DMS53 (cell line): ENCODE measurements at places on chromosomes 3 and 15.

DNA sequence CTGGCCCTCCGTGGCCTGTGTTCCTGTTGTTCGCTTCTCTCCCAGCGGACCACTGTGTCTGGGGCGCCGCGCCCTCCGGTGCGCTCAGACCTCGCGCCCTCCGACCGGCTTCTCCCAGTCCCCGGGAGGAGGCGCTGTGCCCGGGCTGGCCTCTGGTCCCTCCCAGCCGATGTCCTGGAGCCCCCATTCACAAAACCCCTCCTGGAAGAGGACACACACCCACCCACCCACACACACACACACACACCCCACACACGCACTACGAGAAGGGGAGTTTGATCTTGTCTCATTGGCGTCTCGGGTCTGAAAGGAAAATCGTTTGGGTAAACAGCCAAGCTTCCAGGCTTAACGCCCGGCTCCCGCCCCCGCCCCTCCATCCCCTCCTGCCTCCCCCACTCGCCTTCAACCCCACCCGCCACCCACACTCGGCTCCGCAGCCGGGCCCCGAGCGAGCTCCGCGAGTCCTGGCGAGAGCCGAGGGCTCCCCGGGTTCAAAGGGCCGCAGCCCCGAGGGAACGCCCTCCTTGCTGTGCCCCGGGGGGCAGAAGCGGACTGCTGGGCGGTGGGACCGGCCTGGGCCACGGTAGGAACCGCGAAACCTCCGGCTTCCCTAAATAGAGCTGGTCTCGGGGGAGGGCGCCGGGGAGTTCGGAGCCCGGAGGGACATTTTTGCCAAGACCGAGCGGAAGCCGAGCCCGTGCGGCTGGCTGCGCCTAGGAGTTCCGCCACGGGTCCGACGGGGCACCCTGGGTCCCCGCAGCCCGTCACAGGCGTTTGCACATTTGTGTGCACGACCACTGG lies 23.6 kb downstream of the NR2F2 start:
- no peak for DNase-seq

DNA sequence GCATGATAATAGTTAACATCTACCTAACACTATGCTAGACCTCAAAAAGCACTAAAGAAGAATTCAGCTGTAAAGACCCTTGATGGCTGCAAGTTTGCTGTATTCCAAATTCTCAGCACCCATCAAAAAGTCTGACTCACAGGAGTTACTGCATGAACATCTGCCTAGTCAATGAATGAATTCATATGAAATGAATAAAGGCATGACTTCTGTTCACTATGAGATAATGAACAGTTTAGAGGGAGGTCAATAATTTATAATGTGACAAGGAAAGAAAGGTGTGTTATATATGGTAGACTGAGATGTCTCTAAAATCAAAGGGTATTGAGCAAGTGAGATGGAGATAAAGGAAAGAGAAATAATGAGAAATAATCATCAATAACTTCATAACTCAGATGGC lies 508.2 kb upstream of the TGFBR2 start:
- no peak for DNase-seq

DNA sequence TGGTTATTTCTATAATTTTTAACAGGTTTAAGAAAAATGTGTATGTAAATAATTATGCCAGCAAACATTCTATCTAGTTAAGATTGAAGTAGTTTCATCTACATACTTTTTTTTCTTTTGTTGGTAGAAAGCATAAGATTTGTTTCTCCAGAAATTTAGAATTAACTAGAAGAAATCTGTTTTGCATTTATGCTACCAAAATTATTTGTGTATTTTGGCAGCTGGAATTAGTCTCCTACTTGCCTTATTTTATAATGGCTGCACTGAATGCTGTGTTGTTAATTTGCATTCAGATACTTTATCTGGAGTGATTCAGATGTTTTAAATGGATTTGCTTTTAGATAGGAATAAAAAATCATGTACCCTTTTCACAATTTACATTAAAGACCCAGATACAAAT lies 100.2 kb upstream of the NAALADL2 start:
- no peak for DNase-seq

DNA sequence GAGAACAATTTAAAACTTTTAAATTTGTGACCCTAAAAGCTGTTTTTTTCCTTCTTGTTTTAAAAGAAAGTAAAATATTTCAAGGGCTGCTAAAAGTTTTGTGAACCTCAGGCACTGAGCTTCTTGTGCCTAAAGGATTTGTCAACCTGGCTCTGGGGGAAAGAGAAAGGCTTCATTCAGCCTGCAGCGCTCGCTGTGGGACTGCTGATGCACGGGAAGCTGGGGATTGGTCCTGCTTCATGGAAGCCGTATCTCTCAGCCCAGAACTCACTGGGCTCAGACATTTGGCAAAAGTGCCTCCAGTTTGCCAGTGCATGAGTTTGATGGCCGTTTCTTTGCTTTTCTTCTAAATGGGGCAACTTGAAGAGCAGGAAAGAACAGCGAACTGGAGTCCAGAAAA lies 30.8 kb downstream of the TPRG1 start:
- no peak for DNase-seq

DNA sequence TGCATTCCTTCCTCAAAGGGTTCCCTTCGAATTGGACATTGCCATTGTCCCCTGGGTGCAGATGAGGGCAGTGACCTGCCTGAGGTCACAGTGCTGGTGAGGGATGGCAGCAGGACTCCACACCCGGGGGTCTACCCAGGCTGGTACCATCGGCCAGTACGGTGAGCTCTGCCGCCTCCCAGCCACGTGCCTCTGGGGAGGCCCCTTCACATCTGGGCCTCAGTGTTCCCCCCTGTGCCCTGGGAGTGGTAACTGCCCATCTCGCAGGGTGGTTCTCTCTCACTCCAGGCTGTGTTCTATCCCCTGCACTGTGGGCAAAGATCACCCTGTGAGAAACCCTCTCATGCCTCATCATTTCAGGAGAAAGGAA lies 99.4 kb upstream of the IQSEC1 start:
- no peak for DNase-seq

- DNase-seq: peak; percentile 43
These were observed 69.0 kb downstream of the TIGIT start for GRCh38 chr3:114362815-114363214.

DNA sequence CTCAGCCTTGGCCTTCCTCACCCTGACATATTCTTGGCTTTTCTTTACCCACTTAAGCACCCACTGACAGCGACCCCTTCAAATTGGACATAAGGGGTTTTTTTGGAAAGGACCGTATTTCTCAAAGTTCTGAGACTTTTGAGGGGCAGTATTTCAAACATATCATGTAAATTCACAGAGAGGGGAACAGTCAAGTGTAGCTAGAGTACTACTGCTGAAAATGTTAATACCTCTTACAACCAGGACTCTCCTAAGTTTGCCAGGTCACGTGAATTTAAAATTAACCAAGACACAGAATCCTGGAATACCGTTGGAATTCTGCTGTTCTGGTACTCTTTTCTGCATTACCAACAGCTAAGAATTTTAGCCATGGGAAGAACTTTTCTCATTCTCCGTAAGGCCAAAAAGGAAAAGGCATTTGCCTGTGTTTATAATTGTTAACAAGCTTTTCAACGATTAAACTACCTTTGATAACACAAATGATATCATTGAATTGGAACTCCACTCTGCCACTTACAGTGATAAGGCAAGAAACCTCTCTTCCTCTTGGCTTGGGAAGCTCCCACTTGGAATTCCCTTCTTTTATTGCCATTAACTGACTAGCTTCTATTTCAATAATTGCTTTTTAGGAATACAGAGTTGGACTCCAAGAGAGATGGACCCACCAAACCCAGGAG lies 597 bp upstream of the GBE1 start:
- no peak for DNase-seq

- no peak for DNase-seq
These were observed 120.0 kb upstream of the TBL1XR1 start for GRCh38 chr3:177317247-177317646.

GRCh38 chr3:155218462-155218861 lies 75.0 kb downstream of the STRIT1 start:
- no peak for DNase-seq

GRCh38 chr15:100859970-100860828 lies 19.4 kb upstream of the ALDH1A3 start:
- DNase-seq: no peak

- DNase-seq: no peak
These were observed 779 bp downstream of the ST3GAL6 start for GRCh38 chr3:98763819-98764418.

DNA sequence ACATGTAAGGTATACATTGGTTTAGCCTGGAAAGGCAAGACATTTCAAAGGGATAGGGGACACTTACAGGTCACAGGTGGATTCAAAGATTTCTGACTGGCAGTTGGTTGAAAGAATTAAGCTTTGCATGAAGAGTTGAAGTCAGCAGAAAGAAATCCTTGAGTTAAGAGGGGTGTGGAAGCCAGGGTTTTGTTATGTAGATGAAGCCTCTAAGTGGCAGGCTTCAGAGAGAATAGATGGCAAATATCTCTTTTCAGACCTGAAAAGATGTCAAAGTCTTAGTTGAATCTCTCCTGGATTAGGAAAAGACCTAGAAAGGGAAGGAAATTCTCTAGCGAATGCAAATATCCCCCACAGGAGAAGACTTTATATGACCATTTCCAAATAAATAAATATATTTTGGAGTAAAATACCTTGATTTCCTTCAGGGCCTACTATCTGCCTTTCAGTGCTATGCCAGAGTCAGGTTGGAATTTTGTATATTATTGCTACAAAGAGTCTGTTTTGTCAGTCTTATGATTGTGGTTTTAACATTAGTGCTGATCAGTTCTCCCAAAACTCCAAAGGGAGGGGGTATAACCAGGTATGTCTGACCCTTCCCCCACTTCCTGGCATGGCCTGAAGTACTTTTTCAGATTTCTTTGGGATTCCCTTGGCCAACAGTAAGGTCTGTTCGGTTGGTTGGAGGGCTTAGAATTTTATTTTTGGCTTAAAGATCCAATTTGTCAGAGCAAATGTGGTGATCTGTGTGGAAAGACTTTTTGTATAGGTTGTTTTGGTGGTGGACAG lies 286.4 kb downstream of the LRTM1 start:
- DNase-seq: no peak

DNA sequence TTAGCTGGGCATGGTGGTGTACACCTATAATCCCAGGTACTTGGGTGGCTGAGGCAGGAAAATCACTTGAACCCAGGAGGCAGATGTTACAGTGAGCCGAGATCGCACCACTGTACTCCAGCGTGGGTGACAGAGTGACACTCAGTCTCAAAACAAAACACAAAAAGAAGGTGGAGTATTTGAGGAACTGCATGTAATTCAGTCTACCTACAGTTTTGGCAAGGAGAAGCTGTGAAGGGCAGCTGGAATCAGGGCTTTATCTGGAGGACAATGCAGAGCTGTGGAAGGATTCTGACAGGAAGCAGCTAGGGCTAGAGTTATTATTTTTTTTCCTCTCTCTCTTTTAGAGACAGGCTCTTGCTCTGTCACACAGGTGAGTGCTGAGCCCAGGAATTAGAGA lies 6.8 kb downstream of the H1-8 start:
- DNase-seq: no peak

GRCh38 chr3:196181127-196181546 lies 30.1 kb downstream of the ZDHHC19 start:
- DNase-seq: no peak

DNA sequence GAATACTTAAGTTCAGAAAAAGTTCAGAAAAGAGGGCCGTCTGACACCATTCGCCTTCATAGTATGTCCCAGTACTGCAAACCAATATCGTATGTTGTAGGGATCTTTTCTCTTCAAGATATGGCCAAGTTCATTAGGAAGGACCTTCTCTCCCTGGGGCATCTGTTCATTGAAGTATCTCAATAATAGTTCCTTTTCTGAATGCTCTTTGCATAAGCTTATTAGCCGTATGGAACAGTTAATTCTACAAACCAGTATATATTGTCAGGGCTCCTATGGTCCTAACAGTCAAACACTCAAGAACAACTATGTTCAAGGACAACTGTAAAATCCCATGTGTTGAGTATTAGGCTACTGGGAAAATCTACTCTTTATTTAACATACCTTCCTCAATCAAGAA lies 203.1 kb downstream of the KLHL25 start:
- no peak for DNase-seq

GRCh38 chr15:89808160-89808870 lies 6.3 kb downstream of the ANPEP start:
- DNase-seq: no peak

GRCh38 chr15:31435261-31435911 lies 108.8 kb downstream of the KLF13 start:
- DNase-seq: peak; percentile 76

DNA sequence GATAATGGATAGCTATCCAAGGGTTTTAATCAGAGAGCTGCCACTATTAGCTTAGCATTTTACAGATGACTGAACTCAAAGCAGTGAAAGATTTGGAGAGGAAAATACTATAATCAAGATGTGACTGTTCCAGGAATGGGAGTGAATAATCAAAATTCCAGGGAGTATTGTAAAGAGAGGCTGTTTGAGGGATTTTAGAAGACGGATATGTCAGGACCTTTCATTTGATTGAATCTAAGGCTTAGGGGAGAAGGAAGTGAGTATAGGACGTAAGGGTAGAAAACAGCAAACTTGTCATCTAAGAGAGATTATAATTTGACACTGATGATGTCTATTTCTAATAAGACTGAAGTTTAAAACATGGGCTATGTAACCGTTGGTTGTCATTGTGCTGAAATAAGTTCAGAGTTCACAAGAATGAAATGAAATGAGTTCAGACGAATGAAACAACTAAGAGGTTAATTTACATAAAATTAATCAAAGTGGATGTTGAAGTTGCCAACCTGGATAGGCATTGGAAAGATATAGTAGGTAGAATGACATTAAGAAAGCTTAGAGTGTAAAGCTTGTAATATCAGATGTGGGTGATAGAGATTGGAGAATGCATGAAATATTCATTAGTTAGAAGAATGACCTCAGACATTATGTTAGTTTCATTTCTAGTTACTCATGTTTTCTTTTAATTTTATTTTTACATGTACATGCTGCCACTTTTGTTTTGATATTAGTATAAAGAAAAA lies 842.8 kb downstream of the SI start:
- no peak for DNase-seq

DNA sequence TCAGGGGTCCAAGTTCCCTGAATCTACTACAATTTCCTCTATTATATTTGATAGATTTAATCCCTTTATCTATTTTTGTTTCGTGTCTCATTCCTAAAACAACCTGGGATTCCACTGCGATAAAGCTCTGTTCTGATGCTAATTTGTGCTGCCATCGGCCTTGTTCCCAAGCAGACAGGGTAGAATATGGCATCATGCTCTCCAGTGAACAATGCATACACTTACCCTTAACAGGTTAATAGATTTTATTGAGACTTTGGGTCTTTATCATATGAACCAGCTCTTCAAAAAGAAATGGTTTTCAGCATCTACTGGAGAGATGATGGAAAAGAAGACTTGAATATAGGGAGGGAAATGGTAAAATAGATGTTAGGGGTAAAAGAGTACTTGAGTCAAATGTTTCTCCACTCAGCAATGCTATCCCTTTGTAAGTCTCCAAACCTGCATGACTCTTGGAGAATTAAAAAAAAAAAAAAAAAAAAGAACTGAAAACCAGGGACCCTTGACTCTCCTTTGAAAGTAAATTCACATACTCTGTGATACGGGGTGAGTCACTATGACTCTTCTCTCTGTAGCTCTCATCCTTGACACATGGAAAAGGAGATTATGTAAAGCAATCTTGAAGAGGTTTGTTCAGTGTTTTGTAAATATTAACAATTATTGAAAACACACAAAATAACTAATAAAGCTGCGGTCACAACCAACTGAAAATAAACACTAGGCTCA lies 268.8 kb downstream of the ZBTB20 start:
- peak; percentile 91 for DNase-seq
